ENCODE measurements at places on chromosomes 16 and 17.

DNA sequence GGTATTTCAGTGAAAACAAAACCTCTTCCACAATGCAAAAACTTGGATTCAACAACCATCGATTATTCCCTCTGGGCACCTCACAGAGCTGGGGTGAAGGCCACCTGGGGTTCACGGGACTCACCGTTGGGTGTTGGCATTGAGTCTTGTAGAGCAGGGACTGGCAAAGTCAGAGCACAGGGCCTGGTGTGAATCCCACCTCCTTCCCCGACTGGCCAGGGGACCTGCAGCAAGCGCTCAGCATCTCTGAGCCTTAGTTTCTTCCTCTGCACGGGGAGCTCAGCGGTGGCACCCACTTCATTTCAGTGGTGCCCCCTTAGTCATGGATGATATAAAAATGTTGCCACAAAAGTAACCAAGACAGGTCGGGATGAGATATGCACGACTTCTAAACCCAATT, 100.4 kb downstream of the METRNL start:
- DNase-seq = no peak

GRCh38 chr16:89257757-89258465, 40.4 kb downstream of the ZNF778 start:
- DNase-seq = no peak

DNA sequence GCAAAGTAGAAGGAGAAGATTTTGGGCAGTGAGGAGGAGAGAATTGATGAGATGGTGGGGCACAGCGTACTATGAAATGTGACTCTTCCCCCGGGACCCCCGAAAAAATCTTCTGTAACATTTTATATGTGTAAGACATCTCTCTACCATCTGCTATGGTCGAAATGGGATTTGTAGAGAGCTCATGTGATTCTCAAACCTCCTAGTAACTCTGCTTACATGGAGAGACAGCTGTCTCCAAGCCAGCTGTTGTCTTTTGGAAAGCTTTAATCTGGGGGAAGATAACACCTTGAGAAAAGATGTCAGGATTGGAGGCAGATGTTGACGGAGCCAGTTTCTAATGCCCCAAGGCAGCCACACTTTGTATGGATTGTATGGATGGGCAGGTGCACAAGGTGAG, 94.1 kb downstream of the PRKCB start:
- DNase-seq = no peak

DNA sequence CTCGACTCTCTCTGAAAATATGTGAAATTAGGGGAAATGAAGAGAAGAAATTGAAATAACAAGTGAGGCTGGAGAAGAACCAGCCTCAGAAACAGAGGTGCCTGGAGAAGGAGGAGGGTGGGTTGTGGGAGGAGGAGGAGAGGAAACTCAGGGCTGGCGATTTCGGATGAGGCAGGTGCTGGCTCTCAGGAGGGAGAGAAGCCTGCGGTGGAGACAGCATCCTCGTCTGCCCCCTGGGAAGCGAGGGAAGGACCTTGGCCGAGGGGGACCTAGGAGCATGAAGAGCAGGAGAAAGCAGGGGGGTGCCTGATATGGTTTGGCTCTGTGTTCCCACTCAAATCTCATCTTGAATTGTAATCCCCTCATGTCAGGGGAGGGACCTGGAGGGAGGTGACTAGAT, 264.7 kb upstream of the TNRC6C start:
- DNase-seq = no peak

DNA sequence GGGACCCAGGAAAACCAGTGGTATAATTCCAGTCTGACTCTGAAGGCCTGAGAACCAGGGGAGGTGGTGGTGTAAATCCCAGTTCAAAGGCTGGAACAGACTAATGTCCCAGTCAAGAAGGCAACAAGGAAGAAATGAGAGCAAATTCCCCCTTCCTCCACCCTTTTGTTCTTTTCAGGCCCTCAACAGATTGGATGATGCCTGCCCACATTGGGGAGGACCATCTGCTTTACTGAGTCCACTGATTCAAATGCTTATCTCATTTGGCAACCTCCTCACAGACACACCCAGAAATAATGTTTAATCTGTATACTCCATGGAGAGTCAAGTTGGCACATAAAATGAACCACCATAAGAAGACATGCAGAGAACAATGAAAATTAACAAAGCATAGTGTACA, 61.9 kb upstream of the CRYM start:
- no peak for DNase-seq
